Mesothelial cell of epicardium (in vitro differentiated cells): ENCODE measurements at places on chromosomes 1 and 21. TPM values are rescaled to one million over a fixed set of nuclear protein-coding genes. Genes with fewer than 3 reads are reported as not detected.

Gene NR1I3
- total RNA-seq: not detected in 3 replicates

Gene RIPPLY3
- 0.22 to 0.54 TPM (median 0.38 TPM) in 3 replicates for total RNA-seq

Gene ELF3
- 111 to 112 TPM (median 112 TPM) in 3 replicates for total RNA-seq

Gene PIAS3
- 57.6 to 62.6 TPM (median 62.0 TPM) in 3 replicates for total RNA-seq

DNA sequence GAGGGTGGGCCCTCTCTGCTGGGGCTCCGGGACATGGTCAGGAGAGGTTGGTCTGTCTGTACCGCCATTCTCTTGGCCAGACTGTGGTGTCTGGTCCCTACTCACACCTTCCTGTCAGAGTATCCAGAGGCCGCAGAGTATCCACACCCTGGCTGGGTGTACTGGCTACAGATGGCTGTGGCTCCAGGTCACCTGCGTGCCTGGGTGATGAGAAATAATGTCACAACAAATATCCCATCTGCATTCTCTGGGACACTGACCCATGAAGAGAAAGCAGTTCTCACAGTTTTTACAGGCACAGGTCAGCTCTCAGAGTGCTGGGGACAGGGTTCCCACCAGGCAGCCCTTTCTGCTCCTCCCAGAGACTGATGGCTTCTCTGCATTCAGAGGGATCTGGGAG, 37.4 kb downstream of the ABCG1 start:
- no peak for DNase-seq
- peaks cover 27% of the 10 kb centered on the region for H3K27me3 ChIP-seq
- H3K4me3 ChIP-seq: no peak overlapping the region
- peaks cover 13% of the 10 kb centered on the region for H3K4me1 ChIP-seq

- DNase-seq: no peak
- no peak overlapping the region for H3K27ac ChIP-seq
- H3K4me3 ChIP-seq: no peak overlapping the region
- H3K27me3 ChIP-seq: no peaks in the 10 kb centered on the region
Observed at GRCh38 chr1:159577446-159577845, 10.2 kb upstream of the APCS start.

DNA sequence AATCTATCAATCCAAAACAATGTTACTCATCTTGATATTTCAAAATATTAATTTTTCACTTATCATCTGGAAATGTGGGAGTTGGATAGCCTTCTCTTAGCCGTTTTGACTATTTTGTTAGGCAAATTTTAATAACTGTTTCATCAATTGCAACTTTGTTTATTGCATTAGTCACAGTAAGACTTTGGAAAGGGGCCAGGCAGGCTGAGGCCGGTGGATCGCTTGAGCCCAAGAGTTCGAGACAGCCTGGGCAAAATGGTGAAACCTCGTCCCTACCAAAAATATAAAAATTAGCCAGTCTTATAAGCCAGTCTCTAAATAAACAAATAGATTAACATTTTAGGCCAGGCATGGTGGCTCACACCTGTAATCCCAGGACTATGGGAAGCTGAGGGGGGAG, 113.0 kb upstream of the NR5A2 start:
- H3K27me3 ChIP-seq: peaks cover 3% of the 10 kb centered on the region
- no peak overlapping the region for H3K27ac ChIP-seq
- no peak for DNase-seq
- no peaks in the 10 kb centered on the region for H3K4me1 ChIP-seq
- H3K4me3 ChIP-seq: no peak overlapping the region

GRCh38 chr1:48617252-48617651, 145.2 kb upstream of the SPATA6 start:
- H3K27ac ChIP-seq: no peak overlapping the region
- H3K4me3 ChIP-seq: no peak overlapping the region
- no peak for DNase-seq
- no peaks in the 10 kb centered on the region for H3K36me3 ChIP-seq
- peaks cover 21% of the 10 kb centered on the region for H3K27me3 ChIP-seq

- peaks cover 53% of the 10 kb centered on the region for H3K27me3 ChIP-seq
- H3K4me1 ChIP-seq: peaks cover 4% of the 10 kb centered on the region
- H3K4me3 ChIP-seq: no peak overlapping the region
- H3K36me3 ChIP-seq: no peaks in the 10 kb centered on the region
- no peak overlapping the region for H3K27ac ChIP-seq
- DNase-seq: no peak
Observed at GRCh38 chr1:162036163-162036562, 12.5 kb upstream of the OLFML2B start.

DNA sequence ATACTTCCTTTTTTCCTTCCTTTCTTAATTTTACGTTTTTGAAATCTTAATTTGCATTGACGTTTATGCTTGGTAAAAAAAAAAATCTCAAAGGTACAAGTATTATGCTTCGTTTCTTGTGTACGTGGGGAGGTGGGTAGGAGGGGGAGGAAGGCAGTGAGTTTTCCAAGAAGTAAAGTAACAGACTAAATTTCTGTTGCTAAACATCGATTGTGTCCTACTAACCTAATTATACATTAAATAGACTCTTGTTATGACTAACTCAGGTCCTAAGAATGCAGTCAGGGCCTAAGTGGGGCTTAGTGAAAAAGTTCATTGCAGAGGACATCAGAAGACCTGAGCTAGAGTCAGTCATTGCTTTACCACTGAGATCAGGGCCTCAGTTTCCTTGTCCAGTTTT, 17.5 kb downstream of the NEK7 start:
- DNase-seq: no peak
- H3K36me3 ChIP-seq: no peaks in the 10 kb centered on the region
- peaks cover 79% of the 10 kb centered on the region for H3K4me1 ChIP-seq
- H3K27me3 ChIP-seq: no peaks in the 10 kb centered on the region
- H3K27ac ChIP-seq: peak overlapping the region; percentile 89
- no peak overlapping the region for H3K4me3 ChIP-seq

GRCh38 chr1:170623171-170623570, 40.8 kb upstream of the PRRX1 start:
- H3K27me3 ChIP-seq: no peaks in the 10 kb centered on the region
- H3K4me3 ChIP-seq: no peak overlapping the region
- H3K27ac ChIP-seq: no peak overlapping the region
- no peaks in the 10 kb centered on the region for H3K36me3 ChIP-seq
- no peaks in the 10 kb centered on the region for H3K4me1 ChIP-seq

- no peak overlapping the region for H3K27ac ChIP-seq
- no peaks in the 10 kb centered on the region for H3K36me3 ChIP-seq
- peaks cover 10% of the 10 kb centered on the region for H3K27me3 ChIP-seq
- H3K4me3 ChIP-seq: no peak overlapping the region
Observed at GRCh38 chr1:212641956-212642355, 33.4 kb downstream of the ATF3 start.

DNA sequence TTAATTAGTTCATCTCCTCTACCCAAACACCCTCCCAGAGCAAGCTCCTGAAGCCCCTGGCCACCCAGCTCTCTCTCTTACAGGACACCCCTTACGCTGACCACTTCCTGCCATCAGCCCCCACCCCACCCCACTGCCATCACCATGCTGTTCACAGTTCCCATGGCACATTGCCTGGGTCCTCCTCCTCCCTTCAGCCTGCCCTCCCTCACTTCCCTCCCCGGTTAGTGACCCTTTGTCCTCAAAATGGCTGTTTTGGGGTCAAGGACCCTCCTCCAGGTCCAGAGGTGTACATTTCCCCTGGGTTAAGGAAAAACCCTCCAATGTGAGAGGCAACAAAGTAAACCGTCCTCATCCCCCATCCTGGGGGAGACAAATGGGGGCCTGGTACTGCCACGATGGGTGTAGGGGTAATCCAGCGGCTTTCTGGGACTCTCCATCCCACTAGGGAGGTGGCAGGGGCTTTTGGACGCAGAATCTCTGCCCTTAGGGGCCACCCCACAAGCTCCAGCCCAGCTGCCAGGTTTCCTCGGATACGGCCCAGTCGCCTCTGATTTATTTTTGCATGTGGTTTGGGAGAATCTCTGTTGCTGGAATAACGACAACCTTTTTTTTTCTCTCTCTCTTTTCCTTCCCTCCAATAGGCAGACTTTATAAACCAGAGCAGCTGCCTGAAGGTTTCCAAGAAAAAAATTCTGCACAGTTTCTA, 8.5 kb downstream of the CAMK2N1 start:
- no peak overlapping the region for H3K4me3 ChIP-seq
- H3K27ac ChIP-seq: peak overlapping the region; percentile 75
- no peaks in the 10 kb centered on the region for H3K36me3 ChIP-seq
- no peak for DNase-seq
- H3K4me1 ChIP-seq: peaks cover 49% of the 10 kb centered on the region
- peaks cover 11% of the 10 kb centered on the region for H3K27me3 ChIP-seq

DNA sequence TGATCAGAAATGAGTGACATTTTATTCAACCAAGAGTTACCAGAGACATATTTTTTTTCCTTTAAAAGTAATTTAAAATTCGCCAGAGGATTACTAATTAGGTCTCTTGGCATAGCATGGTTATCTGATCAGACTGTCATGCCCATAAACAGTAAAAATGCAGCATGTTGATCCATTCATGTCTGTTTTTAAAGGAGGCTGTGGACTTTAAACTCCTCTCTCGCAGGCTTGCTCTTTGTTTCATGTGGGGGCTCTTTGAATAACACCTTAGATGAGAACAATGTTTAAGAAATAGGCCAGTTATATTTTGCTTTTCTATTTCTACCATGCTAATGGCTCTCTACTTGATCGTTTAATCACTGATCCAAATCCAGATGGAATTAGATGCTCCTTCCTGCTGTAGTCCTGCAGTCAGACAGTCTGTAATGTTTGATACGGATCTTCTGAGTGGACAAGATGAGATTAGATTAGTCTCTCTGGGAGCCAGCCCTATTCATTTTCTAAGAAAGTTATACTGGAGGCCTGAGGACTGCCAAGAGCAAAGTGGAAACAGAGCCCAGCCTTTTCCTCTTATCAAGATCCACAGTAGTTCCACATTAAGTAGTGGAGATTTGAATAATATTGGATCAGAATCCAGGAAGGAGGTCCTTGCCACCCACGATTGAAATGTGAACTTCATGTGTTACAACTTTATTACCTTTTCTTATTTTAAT, 197.4 kb downstream of the HS2ST1 start:
- H3K4me3 ChIP-seq: no peak overlapping the region
- H3K27me3 ChIP-seq: no peaks in the 10 kb centered on the region
- DNase-seq: no peak
- no peaks in the 10 kb centered on the region for H3K36me3 ChIP-seq
- peaks cover 18% of the 10 kb centered on the region for H3K4me1 ChIP-seq

- H3K36me3 ChIP-seq: no peaks in the 10 kb centered on the region
- H3K4me1 ChIP-seq: no peaks in the 10 kb centered on the region
- H3K4me3 ChIP-seq: no peak overlapping the region
- no peaks in the 10 kb centered on the region for H3K27me3 ChIP-seq
- H3K27ac ChIP-seq: no peak overlapping the region
- DNase-seq: no peak
Observed at GRCh38 chr1:158951956-158952355, 20.6 kb downstream of the PYHIN1 start.

- DNase-seq: no peak
- H3K4me3 ChIP-seq: no peak overlapping the region
- H3K4me1 ChIP-seq: no peaks in the 10 kb centered on the region
- no peaks in the 10 kb centered on the region for H3K36me3 ChIP-seq
- no peaks in the 10 kb centered on the region for H3K27me3 ChIP-seq
- no peak overlapping the region for H3K27ac ChIP-seq
Observed at GRCh38 chr1:235831148-235831547, 35.6 kb downstream of the LYST start.

DNA sequence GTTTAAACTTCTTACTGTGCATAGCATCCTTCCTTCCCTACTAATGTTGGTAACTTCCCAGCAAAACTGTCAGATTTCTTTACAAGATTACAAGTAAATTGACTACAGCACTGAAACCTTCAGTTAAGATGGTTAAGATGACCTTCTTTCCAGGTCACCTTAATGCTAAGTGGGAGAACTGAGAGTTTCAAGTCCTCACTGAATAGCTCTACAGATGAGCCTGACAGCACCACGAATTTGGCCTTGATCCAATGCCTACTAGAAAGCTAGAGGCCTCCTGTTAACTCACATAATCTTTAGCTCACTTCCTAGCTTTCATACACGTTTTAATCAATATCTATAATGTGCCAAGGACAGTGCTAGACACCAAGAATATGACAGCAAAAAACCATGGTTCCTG, 276.0 kb upstream of the PLD5 start:
- H3K27ac ChIP-seq: no peak overlapping the region
- no peak for DNase-seq
- H3K4me3 ChIP-seq: no peak overlapping the region
- no peaks in the 10 kb centered on the region for H3K36me3 ChIP-seq
- H3K4me1 ChIP-seq: no peaks in the 10 kb centered on the region
- no peaks in the 10 kb centered on the region for H3K27me3 ChIP-seq

GRCh38 chr1:18175051-18175450, 67.5 kb downstream of the IGSF21 start:
- peaks cover 36% of the 10 kb centered on the region for H3K27me3 ChIP-seq
- no peak overlapping the region for H3K27ac ChIP-seq
- no peak for DNase-seq
- H3K36me3 ChIP-seq: no peaks in the 10 kb centered on the region
- no peak overlapping the region for H3K4me3 ChIP-seq
- peaks cover 3% of the 10 kb centered on the region for H3K4me1 ChIP-seq

- no peak overlapping the region for H3K4me3 ChIP-seq
- H3K27me3 ChIP-seq: no peaks in the 10 kb centered on the region
- no peaks in the 10 kb centered on the region for H3K36me3 ChIP-seq
- no peak for DNase-seq
Observed at GRCh38 chr1:41427916-41428737, 56.4 kb downstream of the EDN2 start.

DNA sequence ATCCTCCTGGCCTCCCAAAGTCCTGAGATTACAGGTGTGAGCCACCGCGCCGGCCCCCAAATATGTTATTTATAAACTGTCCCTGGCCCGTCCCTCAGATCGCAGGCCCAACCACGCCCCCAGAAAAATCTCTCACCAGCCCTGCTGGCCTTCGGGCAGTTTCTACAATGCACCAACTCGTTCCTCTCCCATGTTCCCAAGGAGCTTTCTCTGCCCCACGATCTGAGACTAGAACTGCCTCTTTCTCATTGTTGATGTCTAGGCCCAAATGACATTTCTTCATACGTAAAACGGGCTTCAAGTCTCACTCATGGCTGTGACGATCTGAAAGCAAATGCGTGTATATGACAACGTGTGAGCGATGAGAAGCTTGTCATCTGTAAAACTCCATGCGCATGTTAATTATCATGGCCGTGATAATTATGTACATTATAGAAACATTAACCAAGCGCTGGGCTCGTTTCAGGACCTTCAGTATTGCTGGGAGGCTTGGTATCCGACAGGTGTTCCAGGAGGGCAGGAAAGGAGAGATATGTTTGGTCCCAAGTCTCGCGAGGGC, 748 bp upstream of the NIPAL3 start:
- H3K27ac ChIP-seq: peak overlapping the region; percentile 39
- DNase-seq: no peak
- peak overlapping the region; percentile 83 for H3K4me3 ChIP-seq
- peaks cover 3% of the 10 kb centered on the region for H3K36me3 ChIP-seq

- no peaks in the 10 kb centered on the region for H3K27me3 ChIP-seq
- DNase-seq: no peak
- no peaks in the 10 kb centered on the region for H3K4me1 ChIP-seq
- no peaks in the 10 kb centered on the region for H3K36me3 ChIP-seq
Observed at GRCh38 chr1:172770071-172770470, 111.2 kb downstream of the FASLG start.

GRCh38 chr1:113683384-113684152, 75.7 kb downstream of the PHTF1 start:
- H3K4me3 ChIP-seq: no peak overlapping the region
- H3K27ac ChIP-seq: peak overlapping the region; percentile 82
- no peak for DNase-seq
- H3K27me3 ChIP-seq: no peaks in the 10 kb centered on the region
- peaks cover 6% of the 10 kb centered on the region for H3K36me3 ChIP-seq
